ENCODE measurements at places on chromosomes 11 and 22. TPM values are rescaled to one million over a fixed set of nuclear protein-coding genes. Genes with fewer than 3 reads are reported as not detected.

SLC6A5 gene
- total RNA-seq: not detected

RRAS2 gene
- 48.4 TPM for total RNA-seq

VPS51 gene
- total RNA-seq: 172 TPM

FBLN1 gene
- not detected for total RNA-seq

FUT4 gene
- total RNA-seq: 6.5 TPM

DDI1 gene
- total RNA-seq: not detected

TMEM86A gene
- total RNA-seq: 1.5 TPM

RFPL3 gene
- not detected for total RNA-seq

ZP1 gene
- not detected for total RNA-seq
